ENCODE measurements at places on chromosomes 1 and 21. TPM values are rescaled to one million over a fixed set of nuclear protein-coding genes. Genes with fewer than 3 reads are reported as not detected.

DNA sequence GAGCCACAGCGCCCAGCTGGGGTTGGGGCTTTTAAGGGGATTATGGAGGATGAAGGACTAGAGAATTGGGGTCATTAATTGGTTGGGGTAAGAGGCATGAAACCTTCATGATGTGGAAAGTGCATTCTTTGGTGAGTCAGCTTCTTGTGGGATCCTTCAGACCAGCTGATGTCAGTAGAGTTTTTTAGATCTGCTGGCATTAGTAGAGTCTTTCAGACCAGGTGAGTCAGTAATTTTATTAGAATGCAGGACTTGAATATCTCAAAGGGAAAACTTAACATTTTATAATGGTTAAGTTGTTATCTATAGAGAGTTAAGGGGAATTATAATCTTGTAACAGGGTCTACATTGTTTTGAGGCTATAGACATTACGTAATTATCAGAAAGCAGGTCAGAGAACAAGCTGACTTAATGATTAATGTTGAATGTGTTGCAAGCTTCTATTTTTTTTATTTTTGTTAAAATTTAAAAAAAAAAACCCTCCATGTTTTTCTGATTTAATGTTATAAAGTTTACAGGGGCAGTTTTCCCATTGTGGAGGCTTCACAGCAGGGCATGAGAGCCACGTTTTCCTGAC, 160.9 kb upstream of the FMN2 start:
- no peak for DNase-seq

GRCh38 chr1:16173447-16174260, 17.8 kb upstream of the EPHA2 start:
- DNase-seq = no peak

DNA sequence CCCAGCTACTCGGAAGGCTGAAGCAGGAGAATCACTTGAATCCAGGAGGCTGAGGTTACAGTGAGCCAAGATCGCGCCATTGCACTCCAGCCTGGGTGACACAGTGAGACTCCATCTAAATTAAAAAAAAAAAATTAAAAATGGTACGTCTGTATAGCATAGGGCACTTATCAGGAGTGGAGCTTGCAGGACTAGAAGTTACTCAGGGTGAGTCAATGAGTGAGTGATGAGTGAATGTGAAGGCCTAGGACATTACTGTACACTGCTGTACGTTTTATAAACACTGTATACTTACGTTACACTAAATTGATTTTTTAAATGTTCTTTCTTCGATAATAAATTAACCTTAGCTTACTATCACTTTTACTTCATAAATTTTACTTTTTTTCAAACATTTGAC, 183.6 kb downstream of the NR5A2 start:
- no peak for DNase-seq

GRCh38 chr1:216794586-216794985, 71.4 kb upstream of the ESRRG start:
- DNase-seq = no peak

GRCh38 chr1:25482211-25482610, 51.5 kb downstream of the MACO1 start:
- no peak for DNase-seq

GRCh38 chr21:15080526-15080925, 15.7 kb upstream of the NRIP1 start:
- DNase-seq = no peak

DNA sequence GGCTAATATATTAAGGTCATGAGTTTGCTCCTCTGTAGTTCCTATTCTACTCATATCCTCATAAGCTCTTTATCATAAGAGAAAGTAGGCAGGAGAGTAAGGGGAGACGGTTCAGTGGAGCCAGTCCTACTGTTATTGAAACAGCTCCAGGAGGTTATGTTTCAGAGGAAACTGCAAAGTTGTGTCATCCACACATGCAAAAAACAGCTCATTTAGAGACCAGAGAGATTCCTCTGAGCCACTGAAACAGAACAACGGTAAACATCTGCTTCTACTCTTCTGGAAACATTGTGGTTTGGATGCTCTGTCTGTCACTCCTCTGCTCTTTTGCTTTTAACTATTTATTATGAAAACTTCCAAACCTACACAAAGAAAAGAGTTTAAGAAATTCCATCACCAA, 66.3 kb upstream of the PPP2R5A start:
- DNase-seq = no peak

DNA sequence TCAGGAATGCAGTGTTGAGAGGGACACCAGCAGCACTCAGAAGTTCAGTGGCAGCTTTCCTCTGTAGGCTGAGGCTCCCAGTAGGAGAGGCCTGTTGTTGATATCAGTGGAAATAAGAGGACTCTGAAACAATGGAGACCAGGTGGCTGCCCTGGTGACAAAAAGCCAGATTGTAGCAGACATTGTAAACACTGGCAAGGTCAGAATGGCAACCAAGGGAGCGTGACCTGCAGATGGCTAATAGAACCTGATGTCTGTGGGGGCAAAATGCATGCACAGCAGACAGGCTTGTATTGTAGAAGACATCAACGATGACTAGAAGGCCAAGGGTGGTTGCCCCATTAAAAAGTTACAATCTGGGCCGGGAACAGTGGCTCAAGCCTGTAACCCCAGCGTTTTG, 53.1 kb upstream of the GPR37L1 start:
- DNase-seq = no peak

- no peak for DNase-seq
Measured at GRCh38 chr1:40130892-40131291, 30.3 kb upstream of the RLF start.

DNA sequence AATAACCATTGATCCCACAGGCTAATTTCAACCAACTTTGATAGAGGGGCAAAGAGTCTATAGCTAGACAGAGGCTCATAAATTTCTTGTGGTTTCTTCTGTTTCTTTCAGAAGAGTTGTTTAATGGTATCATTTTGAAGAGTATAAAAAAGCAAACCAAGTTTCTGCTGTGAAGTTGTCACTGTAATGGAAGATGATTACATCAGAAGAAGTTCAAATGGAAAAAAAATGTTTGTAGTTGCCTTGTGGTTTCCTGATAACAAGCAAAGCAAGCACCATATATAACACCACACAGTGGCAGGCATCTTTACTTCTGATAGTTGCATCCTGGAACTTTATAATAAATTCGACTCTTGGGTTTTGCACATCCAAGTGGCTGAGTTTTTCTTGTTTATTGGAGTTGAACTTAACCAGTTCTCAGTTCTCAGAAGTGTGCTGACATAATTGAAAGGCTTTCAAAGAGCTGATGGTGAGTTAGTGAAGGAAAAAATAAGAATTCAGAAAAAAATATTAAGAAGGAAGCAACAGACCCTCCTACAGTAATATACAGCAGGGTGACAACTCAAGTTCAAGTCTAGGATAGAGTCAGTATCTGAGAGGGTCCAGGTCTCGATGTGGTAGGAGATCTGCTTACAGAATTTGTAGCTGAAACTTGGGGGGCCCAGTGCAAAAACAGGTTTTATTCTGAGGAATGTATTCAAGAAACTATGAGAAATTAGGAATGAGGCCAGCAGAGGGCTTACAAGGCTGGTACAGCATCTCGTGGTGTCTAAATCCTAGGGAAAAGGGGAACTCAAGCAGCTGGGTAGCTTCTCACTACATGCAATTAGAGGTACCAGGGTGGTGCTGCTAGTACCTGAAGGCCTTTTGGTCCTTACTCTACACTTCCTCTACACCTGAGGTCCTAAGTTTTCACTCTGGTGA, 123.5 kb downstream of the CRB1 start:
- DNase-seq = peak; percentile 88

DNA sequence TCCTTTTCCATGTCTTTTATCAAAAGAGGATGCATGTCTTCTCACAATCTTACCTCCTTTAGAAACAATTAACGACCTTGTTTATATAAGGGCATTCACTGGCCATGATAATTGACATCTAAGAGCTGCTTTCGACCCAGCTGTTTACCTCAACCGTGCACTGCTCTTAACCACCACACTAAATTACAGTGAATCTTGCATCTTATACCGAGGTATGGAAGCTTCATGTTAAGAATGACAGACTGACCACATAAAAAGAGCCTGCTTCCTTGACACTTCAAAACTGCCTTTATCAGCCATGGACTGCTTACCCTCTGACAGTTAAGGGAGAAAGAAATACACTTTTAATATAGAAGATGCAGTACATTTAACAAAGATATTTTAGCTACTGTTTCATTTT, 301.7 kb upstream of the LYPLAL1 start:
- no peak for DNase-seq

GRCh38 chr1:94000510-94001282, 91.5 kb upstream of the GCLM start:
- no peak for DNase-seq

DNA sequence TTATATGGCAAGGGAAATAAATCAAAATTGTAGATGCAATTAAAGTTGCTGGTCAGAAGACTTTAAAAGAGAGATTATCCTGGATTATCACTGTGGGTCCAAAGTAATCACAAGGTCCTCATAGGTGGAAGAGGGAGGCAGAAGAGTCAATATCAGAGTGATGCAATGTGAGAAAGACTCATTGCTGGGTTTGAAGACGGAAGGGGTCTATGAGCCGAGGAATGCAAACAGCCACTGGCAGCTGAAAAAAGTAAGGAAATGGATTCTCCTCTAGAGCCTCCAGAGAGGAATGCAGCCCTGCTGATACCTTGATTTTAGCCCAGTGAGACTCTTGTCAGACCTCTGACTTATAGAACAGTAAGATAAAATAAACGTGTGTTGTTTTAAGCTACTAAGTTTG, 59.8 kb upstream of the MUTYH start:
- no peak for DNase-seq

GRCh38 chr21:32412162-32413014, at the start of gene EVA1C:
Gene EVA1C, plus strand, starts transcription at chr21:32412706. Its CDS starts 148 bp downstream, at chr21:32412854.
- peak; percentile 69 for DNase-seq

DNA sequence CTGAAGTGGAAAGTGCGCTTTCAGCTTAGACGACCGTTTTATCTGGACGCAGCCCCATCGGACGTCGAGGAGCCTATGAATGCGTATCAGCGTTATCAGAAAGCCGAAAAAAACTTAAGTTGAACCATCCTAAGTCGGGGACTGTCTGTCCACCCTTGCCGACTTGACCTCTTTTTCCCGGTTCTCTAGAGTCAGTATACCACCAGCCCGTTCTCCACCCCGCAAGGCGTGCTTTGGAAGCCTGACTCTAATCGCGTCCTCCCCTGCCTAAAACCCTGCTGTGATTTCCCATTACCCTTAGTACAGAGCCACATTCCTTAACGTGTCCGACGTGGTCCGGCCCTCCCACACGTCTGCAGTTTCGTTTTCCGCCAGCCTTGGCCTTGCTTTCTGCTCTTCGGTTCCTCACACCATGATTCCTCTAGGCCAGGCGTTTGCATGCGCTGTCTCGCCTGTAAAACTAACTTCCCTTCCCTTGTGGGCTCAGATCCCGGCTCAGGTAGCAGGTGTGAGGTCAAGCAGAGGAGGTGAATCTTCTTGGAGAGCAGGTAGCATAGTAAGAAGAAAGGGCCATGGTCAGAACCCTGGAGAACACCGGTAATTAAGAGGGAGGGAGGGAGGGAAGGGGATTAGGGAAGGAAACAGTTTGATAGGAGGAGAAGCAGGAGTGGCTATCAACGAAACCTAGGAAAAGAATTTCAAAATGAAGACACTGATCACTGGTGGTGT, 865 bp downstream of the ADPRS start:
- DNase-seq = peak; percentile 18

GRCh38 chr1:200166411-200166810, 138.9 kb downstream of the NR5A2 start:
- DNase-seq = no peak

DNA sequence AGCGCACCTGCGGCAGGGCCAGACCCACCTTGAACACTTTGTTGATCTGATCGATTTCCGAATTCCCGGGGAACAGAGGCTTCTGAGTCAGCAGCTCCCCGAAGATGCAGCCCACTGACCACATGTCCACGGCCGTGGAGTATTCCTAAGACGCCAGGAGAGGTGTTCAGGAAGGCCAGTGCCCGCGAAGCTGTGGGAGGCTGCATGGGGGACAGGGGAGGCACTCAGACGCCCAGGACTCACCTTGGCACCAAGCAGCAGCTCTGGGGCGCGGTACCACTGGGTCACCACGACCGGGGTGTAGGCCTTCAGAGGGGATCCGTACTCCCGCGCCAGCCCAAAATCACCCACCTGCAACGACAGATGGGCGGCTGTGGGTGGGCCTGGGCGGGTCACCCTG, 11.2 kb upstream of the SLC35E2B start:
- DNase-seq = no peak

Gene HES2
- not detected for total RNA-seq

Gene FAM131C
- 1.3 TPM for total RNA-seq

Gene CRYAA
- total RNA-seq = not detected

Gene LHX4
- total RNA-seq = not detected

Gene GPR161
- not detected for total RNA-seq

Data from naive thymus-derived CD4-positive, alpha-beta T cell (primary cell).